ENCODE measurements at places on chromosomes 5 and 9.

- DNase-seq = no peak
These were observed 3.7 kb downstream of the TLN1 start for GRCh38 chr9:35728041-35728971.

DNA sequence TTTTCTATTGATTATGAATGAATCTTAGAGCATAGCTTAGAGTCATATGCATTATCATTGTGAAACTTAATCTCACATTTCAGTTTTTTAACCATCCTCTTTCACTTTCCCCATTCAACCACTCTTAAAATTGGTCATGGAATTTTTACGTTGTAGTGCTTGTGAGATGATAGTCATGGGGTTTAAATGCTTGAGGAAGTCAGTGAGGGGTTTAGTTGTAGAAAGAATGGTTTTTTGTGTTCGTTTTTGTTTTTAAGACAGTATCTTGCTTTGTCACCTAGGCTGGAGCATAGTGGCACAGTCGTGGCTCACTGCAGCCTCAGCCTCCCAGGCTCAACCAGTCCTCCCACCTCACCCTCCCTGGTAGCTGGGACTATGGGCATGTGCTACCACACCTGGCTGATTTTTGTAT lies 19.6 kb downstream of the UGCG start:
- no peak for DNase-seq

DNA sequence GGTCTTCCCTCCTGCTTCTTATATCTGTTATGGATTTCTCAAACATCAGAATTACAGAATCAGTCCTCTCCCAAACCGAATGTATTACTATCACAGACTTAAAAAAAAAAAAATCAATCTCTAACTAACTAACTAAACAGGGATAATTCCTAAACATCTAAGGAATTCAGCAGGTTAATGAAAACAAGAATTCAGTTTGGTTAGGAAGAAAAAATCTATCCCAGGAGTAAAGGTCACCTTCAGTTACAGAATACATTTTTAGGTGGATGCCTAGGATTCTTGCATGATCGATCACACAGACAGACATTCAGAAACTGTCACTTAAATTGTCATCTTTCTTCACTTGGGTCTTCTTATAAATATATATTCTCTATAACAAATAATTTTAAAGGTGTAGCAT lies 11.5 kb downstream of the PTAR1 start:
- DNase-seq = no peak

DNA sequence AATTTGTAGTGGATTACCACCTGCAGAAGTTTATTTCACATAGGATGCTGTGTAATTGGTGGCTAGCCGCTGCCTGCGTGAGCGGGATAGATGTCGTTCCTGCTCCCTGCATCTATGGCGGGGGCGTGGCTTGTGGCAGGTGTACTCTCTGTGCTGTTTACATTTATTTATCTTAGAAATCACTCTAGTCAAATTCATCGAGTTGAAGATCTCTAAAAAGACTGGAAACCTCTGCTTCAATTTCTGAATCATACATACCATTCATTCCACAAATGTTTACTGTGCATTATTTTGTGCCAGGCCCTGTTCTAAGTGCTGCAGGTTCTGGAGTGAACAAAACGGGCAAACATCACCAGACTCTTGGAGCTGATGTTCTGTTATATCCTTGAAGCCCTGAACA lies 11.9 kb downstream of the ROPN1L start:
- no peak for DNase-seq

DNA sequence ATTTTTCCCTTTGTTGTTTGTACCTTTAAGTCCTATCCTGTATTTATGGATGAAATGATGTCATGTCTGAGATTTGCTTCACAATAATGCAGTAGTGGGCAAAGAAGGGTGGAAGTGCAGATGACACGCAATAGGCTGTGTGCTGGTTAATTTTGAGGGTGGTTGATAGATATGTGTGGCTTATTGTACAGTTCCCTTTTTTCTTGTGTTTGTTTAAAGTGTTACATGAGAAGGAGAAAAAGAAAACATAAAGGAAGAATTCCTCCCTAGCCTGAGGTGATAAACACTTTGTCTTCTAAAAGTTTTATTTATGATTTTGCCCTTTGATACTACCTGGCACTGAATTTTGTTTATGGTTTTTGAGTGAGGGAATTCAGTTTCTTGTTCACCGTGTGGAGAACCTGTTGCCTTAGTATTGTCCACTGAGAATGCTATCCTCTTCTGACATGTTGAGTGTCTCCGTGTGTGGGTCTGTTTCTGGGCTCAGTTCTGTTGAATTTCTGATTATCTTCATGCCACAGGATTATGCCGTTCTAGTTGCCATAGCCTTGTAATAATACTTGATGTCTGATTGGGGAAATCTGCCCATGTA lies 52.3 kb upstream of the FAM120AOS start:
- DNase-seq = no peak

DNA sequence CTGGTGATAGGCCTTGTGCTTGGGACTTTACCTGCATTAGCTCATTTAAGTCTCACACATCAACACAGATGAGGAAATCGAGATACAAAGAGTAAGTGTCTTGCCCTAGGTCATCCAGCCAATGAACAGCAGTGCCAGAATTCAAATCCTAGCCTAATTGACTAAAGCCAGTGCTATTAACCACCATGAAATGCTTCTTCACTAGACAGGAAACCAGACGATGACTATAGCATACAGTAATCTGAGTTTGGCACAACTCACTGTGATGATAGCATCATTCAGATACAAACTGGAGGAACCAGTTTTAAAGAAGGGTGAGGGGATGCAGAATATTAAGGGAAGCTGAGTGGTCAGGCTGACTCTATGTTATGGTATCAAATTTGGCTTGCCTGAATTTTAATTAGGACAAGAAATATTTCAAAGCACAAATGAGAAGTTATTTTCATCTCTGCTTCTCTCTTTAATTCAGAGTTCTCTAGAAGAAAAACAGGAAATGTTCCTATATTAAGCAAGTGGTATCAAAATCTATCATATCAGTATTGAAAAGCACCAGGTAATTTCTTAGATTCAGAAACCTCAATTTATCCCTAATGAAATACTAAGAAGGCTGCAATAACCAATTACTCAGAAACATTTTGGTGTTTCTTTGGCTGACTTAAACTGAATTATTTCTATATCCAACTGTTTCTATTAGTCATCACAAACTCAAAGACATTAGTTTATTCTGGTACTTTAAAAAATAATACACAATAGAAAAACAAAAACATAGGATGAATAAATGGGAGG lies 147.0 kb upstream of the RASA1 start:
- DNase-seq = no peak

DNA sequence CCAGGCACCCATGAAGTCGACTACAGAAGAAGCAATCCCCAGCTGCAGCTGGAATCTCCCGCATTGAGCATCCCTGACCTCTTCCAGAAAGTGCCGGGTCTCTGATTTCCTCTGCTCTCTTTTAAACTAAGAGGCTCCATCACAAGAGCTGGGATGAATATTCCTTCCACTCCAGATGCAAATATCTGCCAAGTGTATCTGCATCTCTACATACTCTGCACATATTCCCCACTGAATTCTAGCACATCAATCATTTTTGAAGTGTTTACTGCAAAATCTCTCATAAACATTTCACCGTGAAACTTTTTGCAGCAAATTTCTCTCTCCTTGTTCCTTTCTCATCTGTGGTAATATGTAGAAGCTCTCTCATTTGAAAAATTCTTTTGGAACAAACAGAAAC lies 161.5 kb downstream of the GABRB2 start:
- no peak for DNase-seq

DNA sequence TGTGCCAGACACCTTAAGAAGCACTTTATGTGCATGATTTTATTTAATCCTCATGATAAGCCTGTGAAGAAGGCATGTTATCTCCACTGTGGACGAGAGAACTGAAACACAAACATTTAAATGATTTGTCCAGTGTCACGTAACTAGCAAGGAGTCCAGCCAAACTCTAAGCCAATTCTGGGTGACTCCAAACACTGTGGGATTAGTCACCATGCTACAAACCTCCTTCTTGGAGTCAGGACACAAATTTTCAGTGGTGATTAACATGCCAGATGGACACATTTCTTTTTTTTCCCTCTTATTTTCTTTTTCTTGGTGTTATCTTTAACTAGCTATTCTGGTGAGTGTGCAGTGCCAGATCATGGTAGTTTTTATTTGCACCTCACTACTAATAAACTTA lies 316.8 kb downstream of the NDUFS4 start:
- no peak for DNase-seq

DNA sequence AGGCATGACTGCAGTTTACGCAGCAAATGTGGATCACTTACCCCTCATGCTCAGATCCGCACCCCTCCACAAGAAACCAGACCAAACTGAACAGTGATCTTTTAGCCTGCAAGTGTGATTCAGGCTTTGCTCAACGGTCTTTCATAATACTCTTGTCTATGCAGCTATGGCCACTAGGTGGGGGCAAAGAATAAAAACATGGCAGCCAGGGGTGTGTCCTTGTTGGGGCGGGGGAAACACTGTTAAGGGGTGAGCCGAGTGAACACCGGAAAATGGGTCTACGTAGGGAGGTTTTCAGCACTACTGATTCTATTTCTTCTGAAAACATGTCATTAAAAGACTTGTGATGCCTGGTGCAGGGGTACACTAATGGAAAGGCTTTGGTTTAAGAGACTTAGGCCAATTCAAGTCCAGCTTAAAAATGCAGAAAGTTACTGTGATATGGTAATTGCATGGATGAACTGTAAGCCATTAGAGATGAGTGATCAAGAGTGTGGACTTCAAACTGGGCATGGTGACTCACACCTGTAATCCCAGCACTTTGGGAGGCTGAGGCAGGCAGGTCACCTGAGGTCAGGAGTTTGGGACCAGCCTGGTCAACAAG lies 49.9 kb upstream of the GPR151 start:
- DNase-seq = peak; percentile 27

- DNase-seq = no peak
These were observed 21.9 kb upstream of the FSD1L start for GRCh38 chr9:105425816-105426433.

GRCh38 chr9:103819936-103820335 lies 274.2 kb upstream of the SMC2 start:
- no peak for DNase-seq

- no peak for DNase-seq
These were observed 117.5 kb downstream of the TENT4A start for GRCh38 chr5:6830643-6831239.

- no peak for DNase-seq
These were observed 48.7 kb downstream of the FBXW11 start for GRCh38 chr5:171957591-171958251.

DNA sequence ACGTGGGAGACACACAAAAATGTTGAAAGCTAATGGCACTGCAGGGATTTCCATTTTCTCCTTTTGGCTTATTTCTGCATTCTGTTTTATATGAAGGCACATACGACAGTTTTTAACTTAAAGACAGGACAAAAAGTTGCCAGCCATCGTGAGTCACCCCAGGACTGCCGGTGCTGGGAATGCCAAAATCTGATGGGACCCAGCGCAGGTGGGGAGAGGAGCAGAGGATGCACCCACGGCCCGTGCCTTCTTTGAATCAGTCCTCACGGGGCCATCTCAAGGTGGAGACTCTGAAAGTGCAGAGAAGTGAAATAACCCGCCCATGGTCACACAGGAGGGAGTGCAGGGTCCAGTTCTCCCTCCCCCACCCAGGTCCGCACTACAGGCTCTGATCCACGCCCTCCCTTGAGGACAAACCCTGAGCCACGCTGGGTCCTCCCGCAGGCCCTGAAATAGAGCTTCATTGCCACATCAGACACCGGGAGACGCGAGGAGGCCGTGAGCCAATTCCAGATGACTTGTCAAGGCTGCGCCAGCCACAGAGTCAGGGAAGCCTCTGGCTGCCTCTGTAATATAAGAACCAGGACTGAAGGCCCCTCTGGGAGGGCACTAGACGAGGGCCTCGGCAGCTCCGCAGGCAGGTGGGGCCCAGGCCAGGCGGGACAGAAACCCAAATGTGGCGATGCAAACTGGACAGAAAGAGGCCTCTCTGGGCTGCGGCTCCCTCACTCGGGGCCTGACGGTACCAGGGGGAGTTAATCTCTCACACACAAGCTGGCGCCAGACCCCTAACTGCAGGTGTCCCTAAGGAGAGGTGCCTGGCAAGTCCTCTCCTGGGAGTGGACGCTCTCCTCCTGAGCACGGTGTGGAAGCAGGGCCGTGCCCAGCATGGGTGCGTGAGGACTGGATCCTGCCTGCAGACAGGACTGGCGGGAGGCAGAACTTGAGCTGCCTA lies 22.9 kb downstream of the ADAMTS2 start:
- DNase-seq = no peak

- DNase-seq = no peak
These were observed 127.7 kb upstream of the SHB start for GRCh38 chr9:38196714-38197113.

All from renal pelvis (tissue), 12 donors.